ENCODE measurements at places on chromosomes 12 and 14. TPM values are rescaled to one million over a fixed set of nuclear protein-coding genes. Genes with fewer than 3 reads are reported as not detected.

DNA sequence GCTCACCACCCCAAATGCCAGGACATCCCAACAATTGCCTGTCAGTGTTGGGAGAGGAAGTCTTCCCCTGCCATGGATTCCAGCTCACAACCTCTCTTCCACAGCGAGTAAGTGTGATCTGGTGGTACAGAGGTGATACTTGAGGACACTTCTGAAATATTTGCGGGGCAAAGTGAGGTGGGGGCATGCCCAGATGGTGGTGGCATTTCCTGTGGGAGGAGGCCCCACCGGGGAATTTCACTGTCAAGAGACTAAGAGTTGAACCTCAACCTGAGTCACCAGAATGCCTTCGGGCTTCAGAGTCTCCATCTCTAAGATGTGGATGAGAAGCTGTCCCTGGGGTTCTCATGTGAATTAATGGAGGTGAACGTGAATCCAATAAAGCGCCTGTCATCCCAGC lies 122.3 kb upstream of the RFLNA start:
- DNase-seq: no peak

DNA sequence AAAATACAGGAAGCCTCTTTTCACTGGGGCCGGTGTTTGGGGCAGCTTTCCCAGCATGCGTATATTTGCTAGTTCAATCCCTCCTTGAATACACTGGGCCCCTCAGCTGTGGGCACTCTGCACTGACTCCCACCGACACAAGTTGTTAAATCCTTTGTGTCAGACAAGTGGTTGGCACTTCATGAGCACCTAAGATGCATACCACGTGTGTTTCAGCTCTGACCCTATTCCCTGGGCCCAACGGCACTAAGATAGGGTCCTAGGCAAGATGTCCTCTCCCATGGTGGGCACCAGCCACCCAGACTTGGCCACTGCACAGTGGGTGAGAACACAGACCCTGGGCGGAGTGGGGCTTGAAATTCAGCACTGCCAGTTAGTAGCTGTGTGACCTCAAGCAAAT lies 173.8 kb downstream of the BCL11B start:
- DNase-seq: no peak

DNA sequence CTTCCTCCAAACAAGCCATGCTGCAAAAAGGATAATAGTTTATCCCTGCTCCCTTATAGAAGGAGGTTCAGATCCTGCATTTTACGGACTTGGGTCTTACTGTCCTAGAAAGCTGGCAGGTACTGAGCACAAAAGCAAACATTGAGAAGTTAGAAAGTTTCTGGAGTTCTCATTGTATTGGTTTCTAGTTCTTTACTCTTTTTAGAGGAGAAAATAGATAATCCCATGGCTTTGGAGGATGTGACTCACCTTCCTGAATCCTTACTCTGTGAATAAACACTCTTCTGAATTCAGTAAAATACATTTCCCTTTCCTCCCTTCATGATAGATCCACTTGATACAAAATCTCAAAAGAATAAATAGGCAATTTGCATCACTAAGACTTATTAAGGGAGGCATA lies 188.9 kb downstream of the NPAS3 start:
- DNase-seq: no peak

- no peak for DNase-seq
Observed at GRCh38 chr14:58327019-58327418, 28.7 kb downstream of the ARID4A start.

DNA sequence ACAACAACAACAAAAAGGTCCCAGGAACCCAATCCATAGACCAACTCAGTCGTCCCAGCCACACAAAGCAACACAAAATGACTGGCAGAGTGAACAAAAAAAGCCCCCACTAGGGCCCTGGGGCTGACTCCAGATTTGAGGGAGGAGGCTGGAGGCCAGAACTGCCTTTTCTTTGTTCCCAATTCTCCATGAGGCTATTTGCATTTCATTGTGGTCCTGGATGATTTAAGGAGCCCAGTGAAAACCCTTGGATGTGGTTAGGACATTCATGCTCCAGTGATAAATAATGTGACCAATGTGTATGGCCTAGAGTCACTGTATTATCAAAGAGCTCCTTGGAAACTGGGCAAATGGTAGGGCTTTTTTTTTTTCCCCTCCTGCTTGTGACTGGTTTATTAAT lies 192.9 kb downstream of the NUAK1 start:
- no peak for DNase-seq

DNA sequence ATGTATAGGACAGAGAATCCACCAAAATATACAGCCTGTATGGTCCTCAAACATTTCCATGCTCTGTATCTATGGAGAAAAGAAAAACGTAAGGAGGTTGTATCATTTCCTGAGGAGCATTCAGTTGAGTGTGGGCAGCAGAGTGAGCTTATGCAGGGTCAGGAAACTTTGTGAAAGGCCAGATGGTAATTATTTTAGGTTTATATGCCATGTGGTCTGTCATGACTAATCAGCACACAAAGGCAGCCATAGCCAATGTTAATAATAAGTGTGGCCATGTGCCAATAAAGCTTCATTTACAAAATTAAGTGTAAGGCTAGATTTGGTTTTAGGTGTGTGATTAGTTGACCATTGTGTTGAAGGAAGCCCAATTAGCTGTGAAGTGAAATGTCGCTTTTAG lies 33.2 kb upstream of the A2M start:
- DNase-seq: no peak

DNA sequence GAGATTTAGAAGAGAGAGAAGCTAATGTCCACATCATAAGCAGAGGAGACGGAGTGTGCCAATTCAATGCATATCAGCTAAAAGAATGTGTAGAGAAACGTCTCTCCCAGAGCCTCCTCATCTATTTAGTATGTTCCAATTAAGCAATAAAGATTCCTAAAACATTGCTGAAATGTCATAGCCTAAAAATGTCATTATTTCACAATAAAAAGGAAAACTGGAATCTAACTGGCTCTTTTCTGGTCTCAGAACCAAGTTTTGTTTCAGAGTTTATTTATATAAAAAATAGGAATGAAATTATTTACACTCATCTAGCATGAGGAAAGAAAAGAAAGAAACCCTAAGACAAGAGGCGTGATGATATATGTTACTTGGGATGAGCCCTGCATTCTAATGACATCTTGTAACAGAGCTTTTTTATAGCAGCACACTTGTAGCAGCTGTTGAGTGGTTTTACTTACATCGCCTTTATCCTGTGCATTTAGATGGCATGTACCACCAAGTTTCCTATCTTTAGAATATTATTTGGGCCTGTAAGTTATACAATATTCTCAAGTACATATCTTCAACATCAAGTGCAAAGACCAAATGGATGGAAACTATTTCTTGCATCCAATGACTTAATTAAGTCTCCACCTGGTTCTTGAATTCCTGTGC lies 266.3 kb upstream of the PRKD1 start:
- no peak for DNase-seq

- DNase-seq: no peak
Observed at GRCh38 chr12:110258466-110258865, 22.6 kb upstream of the ATP2A2 start.

GRCh38 chr12:112539221-112539620 lies 120.5 kb downstream of the PTPN11 start:
- no peak for DNase-seq

- no peak for DNase-seq
Observed at GRCh38 chr12:131356485-131357184, 354.3 kb upstream of the SFSWAP start.

DNA sequence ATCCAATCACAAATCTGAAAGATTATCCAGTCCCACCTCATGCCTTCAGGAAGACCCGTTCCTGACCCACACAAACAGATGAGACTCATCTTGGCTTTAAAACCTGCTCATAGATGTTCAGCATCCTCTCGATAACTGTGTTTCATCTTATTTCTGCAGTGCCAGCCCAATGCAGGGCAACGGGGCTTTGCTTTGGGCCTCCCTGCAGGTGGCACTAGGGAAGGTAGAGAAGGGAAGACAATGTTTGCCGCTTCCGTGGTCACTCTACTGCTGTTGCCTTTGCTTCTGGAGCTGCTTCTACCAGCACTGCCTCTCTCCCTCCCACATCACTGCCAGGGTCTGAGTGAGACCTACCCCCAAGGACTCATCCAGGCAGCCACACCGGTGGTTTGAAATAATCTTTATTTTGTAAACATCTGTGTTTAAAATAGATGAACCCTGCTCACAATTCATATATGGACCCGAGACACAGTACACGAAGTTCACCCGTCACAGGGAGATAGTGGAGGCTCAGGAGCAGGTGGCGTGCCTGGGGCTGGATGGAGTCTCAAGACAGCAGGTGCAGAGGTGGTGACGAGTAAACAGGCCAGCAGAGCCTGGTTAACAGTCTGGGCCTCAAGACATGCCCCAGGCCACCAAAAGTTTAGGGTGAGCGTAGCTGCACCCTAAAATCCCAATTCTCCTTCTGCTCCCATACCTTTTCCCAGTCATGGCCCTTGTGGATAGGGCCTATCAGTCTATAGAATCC lies 3.1 kb upstream of the GPX2 start:
- no peak for DNase-seq

- no peak for DNase-seq
Observed at GRCh38 chr12:93749515-93749914, 72.3 kb downstream of the CRADD start.

FOXA1 gene
- total RNA-seq: 72.0 TPM

LGALS3 gene
- 1,592 TPM for total RNA-seq

CHD8 gene
- 58.5 TPM for total RNA-seq

KCNK10 gene
- 5.4 TPM for total RNA-seq

P2RX2 gene
- total RNA-seq: 0.45 TPM

SCNN1A gene
- total RNA-seq: 459 TPM

BATF gene
- 1.3 TPM for total RNA-seq

Measured in left colon (tissue), 2 donors.